ENCODE measurements at places on chromosomes 16 and 17.

DNA sequence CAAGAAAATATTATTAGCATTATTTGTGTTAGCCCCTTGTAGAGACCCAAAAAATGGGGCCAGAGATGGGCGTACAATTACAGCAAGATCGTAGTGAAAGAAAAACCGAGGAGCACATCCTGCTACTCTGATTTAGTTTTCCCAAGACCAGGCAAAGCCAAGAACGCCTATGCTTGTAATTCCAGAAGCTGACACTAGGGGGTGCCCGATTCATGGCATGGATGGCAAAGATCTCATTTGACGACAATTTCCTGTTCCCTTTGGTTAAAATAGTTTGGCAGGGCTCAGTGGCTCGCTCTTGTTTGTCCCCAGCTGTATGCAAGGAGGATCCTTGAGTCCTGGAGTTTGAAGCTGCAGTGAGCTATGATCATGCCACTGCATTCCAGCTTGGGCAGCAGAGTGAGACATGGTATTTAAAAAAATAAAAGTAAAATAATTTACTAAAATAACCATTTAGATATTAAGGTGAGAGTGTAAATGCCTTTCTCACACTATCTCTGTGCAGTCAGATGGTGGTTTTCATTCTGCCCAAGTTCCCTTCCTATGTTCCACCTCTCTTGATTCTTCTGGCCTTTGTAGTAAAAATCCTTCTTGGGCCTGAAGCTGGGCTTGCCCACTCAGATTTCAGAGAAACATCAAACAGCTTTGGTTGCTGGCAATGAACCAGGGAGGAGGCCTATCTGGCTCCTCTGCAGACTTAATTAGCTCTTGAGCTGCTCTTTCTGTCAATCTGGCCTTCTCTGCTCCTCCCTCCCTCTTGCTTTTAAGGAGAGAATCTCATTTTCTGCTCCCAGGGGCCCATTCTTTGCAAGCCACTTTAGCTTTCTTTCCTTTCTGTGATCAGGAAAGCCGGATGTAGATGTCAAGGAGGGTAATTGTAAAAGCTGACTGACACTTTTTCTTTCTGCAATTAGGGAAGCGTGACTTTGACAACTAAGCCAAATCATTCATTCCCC is 31.2 kb downstream of the TMEM238L start:
- DNase-seq = no peak

GRCh38 chr16:19523184-19523558 is 571 bp upstream of the CCP110 start:
- no peak for DNase-seq

DNA sequence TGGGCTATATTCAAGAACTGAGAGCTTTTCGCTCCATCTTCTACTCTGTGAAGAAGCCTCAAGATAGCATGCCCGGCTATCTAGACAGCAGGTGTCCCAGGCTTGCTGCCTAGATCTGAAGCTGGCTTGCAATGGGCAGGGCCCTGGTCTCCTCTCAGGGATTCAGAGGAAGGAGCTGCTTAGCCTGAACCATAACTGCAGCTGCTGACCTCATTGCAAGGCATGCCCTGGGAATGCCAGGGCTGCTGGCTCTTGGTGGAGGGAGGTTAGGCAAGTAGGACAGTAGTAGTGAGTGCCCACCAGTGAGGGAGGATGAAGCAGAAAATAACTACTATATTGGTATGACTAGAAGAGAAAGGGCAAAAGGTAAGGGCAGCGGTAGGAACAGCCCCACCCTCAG is 21.3 kb upstream of the SLC35B1 start:
- DNase-seq = no peak

GRCh38 chr16:81520151-81520470 is 75.5 kb downstream of the CMIP start:
- DNase-seq = no peak

GRCh38 chr17:62140836-62141235 is 75.8 kb upstream of the MED13 start:
- DNase-seq = no peak

- no peak for DNase-seq
Observed at GRCh38 chr16:85616607-85617321, 3.6 kb downstream of the GSE1 start.

All from BJ (cell line).